PC-9 (cell line): ENCODE measurements at places on chromosomes 5 and 9.

DNA sequence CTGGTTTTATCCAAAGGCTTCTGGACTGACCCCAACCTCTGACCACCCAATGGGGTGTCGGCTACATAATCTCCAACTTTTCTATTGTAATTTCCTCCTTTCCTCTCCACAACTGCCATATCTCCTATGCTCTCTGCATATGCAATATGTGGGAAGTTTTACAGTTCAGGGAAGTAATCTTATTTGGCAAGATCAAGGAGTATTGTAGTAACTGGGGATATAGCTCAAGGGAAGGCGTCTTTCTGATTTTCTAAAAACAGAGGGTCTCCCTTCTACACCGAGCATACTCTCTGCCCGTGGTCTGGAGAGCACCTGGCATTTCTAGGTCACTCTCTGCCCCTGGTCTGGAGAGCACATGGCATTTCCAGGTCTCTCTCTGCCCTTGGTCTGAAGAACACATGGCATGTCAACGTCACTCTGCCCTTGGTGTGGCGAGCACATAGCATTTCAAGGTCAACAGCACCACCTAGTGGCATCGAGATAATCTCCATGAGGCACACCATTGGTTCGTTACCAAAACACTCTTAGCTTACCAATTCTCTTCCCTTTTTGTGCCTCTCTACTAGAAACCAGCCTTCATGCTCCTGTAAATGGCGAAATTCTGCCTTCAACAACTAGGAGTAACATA is 616.4 kb upstream of the NUDT12 start:
- peak; percentile 58 for DNase-seq

DNA sequence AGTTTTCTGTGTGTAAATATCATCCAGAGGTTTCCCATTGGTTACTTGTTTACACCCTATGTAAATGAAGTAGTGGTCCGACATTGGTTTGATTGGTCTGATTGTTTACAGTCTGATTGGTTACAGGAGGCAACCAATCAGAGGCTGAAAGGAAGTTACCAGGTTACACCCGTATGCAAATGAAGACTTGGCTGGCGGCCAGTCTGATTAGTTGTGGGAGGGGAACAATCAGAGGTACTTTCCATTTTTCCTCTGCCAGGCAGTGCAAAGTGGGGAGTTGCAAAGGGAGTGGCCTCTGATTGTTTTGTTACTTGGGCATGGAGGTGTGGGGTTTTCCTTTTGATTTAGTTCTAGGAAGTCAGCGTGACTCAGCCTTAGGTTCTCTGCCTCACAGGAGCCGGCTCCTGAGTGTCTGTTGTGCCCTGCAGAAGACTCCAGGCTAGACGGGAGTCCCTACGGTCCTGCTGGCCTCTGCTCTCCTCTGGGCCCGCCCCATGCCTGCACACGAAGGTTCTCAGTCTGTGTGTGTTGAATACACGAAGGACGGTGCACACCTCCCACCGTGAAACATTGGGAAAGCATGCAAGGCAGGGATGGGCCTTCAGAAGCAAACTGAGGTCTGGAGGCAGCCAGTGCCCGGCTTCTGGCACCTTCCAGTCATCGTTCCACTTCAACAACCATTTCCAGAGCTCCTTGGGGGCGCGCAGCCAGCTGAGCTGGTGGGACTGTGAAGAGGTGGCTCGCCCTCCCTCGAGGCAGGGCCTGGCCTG is 42.9 kb downstream of the OLFM1 start:
- DNase-seq: no peak

- DNase-seq: no peak
Measured at GRCh38 chr9:136178061-136178772, 26.7 kb downstream of the LHX3 start.

GRCh38 chr9:106414042-106414441 is 448.9 kb upstream of the ZNF462 start:
- no peak for DNase-seq

GRCh38 chr5:112119508-112119907 is 299.6 kb downstream of the EPB41L4A start:
- DNase-seq: no peak

DNA sequence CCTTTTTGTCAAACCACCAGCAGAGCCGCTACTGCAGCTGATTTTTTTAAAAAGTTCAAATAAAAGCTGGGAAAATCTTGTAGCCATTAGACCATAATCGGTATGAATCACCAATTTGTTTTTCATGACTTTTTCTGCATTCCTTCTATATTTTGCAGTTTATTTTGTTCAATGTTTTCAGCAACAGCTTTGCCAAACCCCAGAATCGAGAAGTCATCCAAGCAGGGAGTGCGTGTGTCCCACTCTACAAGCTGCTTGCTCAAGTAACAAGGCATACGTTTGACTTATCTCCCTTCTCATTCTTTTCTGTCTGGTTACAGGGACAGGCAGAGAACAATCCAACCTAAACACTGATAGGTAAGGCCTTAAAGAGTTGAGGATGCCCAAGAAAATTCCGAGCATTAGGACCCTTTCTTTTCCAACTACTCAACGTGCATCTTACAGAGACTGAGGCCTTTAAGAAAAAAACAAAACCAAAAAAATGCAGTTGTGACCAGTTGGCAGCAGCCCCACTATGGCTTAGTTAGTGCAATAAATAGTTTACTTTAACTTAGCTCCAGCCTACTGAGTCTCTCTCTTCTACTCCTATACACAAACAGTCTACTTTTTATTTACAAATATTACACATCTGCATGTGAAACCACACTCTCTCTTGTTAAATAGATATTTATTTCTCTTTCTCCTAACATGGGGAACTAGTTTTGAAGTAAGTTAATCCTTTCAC is 134.7 kb upstream of the SLIT3 start:
- DNase-seq: no peak

- DNase-seq: no peak
Measured at GRCh38 chr5:115586525-115587146, 15.6 kb downstream of the TICAM2 start.

DNA sequence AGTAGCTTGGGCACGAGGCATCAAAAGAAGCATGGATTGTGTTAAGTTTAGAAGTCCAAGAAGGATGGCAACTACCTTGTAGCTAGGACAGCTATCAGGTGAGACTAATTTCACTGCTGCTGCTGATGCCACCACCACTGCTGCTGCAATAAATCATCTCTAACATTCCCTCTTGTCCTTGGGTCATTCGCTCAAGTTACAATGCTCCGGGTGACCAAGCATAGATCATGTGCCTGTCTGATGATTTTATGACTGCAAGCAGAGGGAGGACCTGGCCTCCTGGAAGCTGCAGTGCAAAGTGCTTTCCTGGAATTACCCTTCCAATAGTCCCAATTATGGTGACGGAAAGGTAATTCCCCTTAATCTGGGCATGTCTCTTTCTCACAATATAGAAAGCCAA is 334.4 kb downstream of the PRELID2 start:
- DNase-seq: no peak

- DNase-seq: no peak
Measured at GRCh38 chr5:41181691-41182564, 31.4 kb downstream of the C6 start.

- DNase-seq: no peak
Measured at GRCh38 chr9:120040896-120041295, 539.1 kb downstream of the CDK5RAP2 start.

DNA sequence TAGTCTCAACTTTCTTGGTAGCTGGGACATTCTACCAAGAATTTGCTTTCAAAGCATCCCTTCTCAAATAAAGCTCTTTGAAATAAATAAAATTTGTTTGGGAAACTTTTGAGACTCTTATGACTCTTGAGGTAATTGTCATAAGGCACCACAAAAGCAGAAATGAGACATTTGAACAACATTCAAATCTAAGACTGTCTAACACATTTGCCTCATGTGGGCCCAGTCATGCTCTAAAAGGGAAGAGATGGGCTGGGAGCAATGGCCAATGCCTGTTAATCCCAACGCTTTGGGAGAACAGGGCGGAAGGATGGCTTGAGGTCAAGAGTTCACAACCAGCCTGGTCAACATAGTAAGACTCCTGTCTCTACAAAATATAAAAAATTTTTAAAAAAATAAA is 26.4 kb downstream of the SLC31A2 start:
- no peak for DNase-seq

DNA sequence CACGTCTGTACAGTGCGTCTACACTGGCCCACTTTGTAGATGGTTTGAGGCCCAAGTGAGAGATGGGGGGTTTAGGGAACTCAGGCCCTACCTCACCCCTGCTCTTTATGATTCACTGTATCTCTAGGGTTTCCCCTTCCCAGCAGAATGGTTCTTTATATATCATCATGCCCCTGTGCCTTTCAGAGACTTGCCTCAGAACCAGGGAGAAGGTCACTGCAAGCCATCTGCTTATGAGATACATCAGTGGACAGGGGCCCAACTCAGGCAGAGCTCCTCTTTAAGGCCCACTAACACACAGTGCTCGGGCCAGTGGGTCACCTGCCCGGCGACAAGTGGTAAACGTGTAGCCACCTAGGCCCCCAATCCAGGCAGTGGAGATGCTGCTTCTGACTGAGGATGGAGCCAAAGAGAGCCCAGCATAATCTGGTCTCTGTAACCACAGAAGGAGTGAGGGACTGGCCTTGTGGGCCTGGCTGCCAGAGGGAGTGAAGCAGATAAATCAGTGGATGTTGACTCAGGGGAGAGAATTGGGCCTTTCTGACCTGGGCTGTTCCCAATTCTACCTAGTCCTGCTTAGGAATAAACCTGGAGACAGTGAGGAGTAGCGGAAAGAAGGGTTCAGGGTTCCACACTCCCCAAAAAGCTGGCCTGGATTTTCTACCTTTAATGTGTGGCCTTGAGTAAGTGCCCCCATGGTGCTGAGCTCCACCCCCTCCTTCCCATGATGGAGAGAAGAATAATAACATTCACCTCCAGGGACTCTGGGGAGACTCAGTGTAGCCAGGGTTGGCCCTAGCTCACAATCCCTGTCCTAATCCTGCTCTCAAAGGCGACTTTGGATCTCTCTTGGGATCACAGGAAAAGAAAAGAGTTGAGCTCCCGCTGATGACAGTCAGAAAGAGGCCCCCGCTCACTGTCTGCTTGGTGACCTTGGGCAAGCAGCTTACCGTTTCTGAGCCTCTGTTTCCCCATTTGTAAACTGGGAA is 2.8 kb upstream of the DUSP1 start:
- no peak for DNase-seq

GRCh38 chr5:135158314-135158697 is 124.3 kb upstream of the PITX1 start:
- no peak for DNase-seq

DNA sequence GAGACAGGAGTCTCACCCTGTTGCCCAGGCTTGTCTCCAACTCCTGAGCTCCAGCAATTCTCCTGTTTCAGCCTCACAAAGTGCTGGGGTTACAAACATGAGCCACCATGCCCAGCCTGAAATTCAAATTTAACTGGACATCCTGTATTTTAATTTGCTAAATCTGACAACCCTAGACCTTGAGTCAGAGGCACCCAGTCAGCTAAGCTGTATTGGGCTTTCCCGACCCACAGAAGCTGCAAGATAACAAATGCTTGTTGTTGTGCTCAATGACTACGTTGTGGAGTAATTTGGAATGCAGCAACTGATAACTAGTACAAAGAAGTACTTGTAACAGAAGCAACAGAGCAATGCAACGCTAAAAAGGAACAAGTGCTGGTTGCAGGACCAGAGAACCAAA is 533.1 kb downstream of the NTRK2 start:
- DNase-seq: no peak

GRCh38 chr9:131867611-131868192 is 127.8 kb upstream of the RAPGEF1 start:
- no peak for DNase-seq

GRCh38 chr5:121024416-121025311 is 560.6 kb downstream of the PRR16 start:
- no peak for DNase-seq

- no peak for DNase-seq
Measured at GRCh38 chr5:157959370-157959769, 100.4 kb upstream of the CLINT1 start.

GRCh38 chr5:367358-368130 is 46.0 kb downstream of the AHRR start:
- DNase-seq: no peak

DNA sequence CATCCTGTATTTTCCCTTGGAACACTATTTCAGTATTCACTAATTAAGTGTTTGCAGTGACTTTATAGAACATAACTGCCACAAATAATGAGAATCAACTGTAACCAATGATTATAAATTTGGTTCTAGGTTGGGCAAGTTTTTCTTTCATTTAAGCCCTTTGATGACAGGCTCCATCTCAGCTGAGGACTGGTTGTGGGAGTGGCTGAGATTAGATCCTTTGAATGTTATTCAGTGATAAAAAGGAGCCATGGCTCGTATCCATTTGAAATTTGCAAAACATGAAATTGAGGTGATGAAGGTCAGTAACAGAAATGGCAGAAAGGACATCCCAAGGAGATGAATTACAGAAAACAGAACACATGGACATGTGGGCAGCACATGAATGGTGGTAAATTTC is 138.1 kb upstream of the PCA3 start:
- no peak for DNase-seq
